A549 (cell line): ENCODE measurements at places on chromosomes 2 and 18.

DNA sequence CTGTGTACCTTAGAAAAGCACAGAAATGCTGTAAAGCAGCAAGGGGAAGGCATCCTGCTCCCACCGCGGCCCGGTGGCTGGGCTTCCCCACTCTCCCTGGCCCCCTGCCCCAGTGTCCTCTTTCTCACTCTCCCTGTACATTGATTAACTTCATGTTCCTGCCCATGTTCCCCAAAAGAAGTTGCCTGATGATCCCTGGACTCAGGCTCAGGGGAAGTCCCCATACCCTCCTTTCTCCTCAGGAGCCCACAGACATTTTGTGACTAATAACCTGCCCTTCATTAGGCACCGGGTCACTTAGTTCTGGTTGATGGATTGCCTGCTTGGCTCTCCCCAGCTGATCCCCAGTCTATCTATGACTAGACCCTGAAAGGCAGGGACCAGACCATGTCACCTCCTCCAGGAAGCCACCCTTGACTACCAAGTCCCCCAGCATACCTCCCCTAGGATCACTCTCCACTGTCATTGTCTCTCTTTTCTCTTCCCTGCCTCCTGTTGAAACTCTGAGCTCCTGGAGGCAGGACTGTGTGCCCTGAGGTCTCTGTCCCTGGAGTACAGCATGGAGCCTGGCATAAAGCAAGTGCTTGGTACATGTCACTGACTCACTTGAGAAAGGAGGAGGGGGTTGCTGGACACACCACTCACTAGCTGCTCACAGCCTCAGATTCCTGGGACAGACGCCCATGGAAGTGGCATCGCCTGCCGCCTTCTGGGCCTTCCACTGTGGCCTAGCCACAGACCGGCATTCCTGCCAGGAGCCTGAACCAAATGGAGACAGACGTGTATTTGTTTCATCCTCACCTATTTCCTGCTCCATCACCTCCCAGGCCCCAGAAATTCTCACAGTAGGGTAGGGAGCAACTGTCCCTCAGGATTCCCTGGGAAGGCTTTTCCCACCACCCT is 13.5 kb downstream of the MALL start:
- peak; percentile 29 for DNase-seq

- peak; percentile 63 for DNase-seq
Observed at GRCh38 chr18:26383454-26384270, 157.4 kb downstream of the TAF4B start.

GRCh38 chr2:239722760-239723470 is 302.2 kb downstream of the NDUFA10 start:
- DNase-seq, result no peak

GRCh38 chr2:29601321-29601720 is 320.1 kb downstream of the ALK start:
- no peak for DNase-seq

GRCh38 chr2:41540272-41540998 is 507.4 kb upstream of the PKDCC start:
- no peak for DNase-seq

DNA sequence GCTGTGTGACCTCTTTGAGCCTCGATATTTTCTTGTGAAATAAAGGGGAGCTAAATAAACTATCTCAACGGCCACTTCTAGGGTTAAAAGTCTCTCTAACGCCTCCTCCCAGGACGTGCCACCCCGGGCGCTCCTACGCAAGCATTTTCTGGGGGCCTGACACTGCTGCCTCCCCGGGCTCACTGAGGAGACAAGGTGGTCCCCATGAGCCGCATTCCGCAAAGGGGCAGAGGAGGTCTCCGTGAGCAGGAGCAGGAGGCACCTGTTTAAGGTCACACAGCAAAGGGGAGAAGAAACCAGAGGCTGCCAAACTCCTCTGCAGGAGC is 913 bp upstream of the WNT10A start:
- no peak for DNase-seq

- no peak for DNase-seq
Observed at GRCh38 chr2:160596441-160596840, 102.8 kb upstream of the RBMS1 start.

DNA sequence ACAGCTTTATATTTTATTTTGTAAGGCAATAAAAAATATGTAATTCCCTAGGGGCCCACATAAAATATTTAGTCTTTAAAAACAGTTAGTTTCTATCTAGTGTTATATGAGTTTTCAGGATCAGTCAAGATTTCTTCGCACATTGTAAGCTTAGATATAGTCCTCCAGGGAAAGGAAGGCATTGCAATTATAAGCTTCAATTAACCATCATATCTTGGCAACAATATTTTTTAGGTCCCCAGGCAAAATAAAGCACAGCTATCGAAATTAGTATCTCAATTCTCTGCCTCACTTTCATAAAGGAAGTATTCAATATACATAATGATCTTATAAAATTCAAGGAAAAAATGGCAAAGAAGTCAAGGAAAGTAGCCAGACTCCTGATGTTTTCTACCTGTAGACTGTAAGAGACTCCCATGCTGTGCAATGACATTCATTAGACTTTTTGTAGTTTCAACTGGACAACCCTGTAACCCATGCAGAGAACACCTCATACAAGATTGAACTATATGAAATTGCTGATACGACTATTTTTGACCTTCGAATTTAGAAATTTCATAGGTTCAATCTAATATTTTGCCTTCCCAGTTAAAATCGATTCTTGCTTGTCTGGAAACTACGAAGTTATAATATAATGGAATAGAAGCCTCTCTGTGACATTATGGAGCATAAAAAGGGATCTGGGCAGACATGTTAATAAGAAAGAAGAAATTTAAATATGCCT is 96.8 kb downstream of the UNC80 start:
- DNase-seq, result no peak

- no peak for DNase-seq
Observed at GRCh38 chr18:44909191-44909719, 228.6 kb downstream of the SETBP1 start.

- DNase-seq, result no peak
Observed at GRCh38 chr2:176409671-176410070, 140.4 kb downstream of the MTX2 start.

- no peak for DNase-seq
Observed at GRCh38 chr18:27695503-27695902, 481.4 kb downstream of the CDH2 start.

GRCh38 chr2:152924722-152925121 is 206.3 kb downstream of the ARL6IP6 start:
- no peak for DNase-seq

DNA sequence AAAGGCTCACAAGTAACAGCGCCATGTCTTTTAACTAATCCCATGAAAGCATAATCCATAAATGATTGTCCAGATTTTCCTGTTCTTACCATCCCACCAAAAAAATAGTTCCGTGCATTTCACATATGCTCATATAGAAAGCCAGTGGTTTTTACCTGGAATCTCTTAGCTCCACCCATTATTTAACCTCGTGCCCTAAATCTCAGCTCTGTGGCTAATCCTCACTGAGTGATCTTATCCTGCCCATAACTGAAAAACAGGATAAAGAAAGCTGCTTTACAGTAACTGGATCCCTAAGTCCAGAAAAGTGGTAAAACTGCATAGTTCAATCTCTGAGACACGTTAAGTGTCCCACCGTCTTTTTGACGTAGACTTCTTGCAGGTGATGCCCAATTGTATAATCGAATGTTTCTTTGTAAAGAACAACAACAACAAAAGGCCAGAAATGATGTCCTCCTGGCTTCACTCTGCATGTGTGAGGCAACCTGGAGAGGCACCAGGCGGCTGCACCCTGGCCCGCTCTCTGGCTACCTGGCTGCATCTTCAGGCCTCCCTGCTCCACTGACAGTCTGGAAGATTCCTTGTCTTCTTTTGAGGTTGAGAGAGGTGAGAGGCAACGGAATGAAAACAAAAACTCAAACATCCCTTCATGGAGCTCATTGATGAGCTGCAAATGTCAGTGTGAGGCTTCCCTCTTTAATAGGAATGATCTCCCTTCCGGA is 38.6 kb downstream of the FEZ2 start:
- no peak for DNase-seq

DNA sequence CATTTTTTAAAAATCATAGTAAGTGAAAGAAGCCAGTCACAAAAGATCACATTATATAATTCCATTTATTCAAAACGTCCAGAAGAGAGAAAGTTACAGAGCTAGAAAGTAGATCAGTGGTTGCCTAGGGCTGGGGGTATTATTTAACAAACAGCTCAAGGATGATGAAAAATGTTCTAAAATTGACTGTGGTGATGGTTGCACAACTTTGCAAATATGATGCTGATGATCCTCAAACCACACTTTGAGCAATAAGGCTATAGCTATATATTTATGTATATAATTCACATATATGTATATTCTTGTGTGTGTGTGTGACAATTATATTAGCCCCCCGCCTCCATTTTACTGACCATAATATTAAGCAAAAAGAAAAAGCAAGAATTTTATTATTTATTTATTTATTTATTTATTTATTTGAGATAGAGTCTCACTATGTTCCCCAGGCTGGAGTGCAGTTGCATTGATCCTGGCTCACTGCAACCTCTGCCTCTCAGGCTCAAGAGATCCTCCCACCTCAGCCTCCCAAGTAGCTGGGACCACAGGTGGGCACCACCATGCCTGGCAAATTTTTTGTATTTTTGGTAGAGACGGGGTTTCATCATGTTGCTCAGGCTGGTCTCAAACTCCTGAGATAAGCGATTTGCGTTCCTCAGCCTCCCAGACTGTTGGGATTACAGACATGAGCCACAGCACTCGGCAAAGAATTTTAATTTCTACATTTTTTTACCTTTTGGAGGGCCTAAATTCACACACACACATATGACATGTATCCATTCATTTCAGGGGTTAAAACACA is 1.9 kb downstream of the WDR12 start:
- no peak for DNase-seq

GRCh38 chr2:69848186-69848790 is 18.8 kb downstream of the GMCL1 start:
- DNase-seq, result no peak

DNA sequence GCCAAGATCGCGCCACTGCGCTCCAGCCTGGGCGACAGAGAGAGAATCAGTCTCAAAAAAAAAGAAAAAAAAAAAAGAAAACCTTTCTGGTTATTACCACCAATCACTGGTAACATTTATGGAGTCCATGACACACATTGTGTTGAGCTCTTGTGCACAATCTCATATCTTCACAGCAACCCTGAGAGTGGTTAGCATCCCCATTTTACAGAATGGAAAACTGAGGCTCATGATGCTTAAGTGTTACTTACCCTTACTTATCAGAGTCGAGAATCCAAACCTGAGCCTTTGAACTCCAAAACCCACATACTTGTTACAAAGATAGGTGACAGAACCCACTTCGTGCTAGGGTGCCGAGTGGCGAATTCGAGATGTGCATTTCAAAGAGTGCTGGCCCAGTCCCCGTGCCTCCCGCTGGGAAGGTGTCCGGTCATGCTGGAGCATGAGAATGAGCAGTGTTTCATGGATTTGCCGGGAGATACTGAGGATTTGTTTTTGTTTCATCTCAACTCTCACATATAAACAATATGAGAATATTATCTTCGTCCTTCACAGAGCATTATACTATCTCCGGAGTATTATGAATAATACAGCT is 50.9 kb downstream of the CYP27C1 start:
- no peak for DNase-seq

DNA sequence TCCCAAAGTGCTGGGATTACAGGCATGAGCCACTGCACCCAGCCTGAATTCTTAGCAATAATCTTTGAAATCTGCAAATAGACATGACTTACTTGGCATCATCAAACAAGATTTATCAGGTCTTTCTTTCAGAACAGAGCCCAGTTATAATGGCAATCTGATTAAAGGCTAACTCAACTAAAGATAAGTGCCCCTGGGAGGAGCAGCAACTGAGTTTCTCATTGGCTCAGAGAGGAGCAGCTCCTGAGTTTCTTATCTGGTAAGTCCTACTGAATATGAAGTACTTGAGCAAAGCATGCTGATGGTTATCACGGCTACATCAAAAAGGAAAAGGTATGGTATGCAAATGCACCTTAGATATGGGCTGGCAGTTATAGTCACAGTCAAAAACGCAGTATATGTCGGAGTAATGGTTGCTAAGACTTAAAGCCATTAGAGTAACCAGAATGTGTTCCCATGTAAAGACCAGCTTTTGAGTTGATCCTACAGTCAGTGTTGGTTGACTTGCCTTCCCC is 15.0 kb upstream of the AP1S3 start:
- no peak for DNase-seq

GRCh38 chr2:102331311-102331980 is 20.1 kb downstream of the IL1RL1 start:
- no peak for DNase-seq

DNA sequence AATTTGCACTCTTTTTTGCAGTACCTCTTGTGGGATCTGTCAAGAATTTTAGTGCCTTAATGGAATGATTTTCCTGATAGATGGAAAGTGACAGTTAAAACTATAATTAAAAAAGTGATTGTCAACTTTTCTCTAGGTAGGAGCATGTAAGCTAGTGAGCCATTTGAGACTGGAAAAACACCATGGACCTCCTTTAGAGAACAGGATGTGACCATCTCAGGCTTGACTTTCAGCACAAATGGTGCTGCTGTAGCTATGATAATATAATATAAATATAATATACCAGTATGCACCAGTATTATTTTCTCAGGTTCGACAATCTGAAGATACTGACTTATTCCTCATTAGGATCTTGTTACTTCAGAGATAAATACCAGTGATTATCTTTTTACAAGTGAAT is 27.8 kb downstream of the ZNF236 start:
- no peak for DNase-seq

- no peak for DNase-seq
Observed at GRCh38 chr2:231933916-231934401, 7.8 kb upstream of the NPPC start.

GRCh38 chr18:21943456-21943855 is 202.9 kb downstream of the MIB1 start:
- DNase-seq, result no peak

DNA sequence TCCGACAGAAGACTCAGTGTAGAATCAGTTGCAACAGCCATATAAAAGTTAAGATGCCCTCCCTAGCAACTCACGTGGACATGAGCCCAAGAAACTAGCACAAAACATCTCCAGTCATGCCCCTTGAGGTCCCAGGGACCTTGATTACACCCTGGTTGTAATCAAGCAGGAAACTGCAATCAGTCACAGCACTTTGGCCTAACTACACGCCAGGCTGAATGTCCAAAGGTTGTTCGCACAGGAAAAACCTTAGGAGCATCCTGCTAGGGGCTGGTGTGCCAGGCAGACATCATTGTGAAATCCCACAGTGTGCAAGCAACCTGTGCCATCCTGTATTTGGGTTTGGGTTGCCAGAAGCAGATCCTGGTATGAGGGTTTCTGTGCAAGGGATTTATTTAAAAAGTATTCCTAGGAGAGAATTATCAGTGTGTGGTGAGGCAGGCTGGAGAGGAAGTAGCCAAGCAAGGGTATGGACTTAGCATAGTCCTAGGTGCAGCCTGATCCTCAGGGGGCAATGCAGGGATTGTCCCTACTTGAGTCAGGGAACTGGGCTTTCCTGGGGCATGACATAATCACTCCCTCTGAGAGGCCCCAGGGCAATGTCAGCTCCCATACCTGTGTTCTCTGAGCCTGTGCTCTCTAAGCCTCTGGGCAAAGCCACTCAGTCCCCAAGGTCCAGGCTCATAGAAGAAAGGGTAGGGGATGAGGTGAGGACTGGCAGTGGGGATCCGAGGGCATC is 17.8 kb upstream of the SULT1C2 start:
- no peak for DNase-seq

- no peak for DNase-seq
Observed at GRCh38 chr2:98479959-98480524, 35.4 kb downstream of the INPP4A start.
